Activated effector memory CD4-positive, alpha-beta T cell treated with Interleukin-2 at 50 U/mL for 16 hours (primary cell): ENCODE measurements at places on chromosomes 6 and 20.

DNA sequence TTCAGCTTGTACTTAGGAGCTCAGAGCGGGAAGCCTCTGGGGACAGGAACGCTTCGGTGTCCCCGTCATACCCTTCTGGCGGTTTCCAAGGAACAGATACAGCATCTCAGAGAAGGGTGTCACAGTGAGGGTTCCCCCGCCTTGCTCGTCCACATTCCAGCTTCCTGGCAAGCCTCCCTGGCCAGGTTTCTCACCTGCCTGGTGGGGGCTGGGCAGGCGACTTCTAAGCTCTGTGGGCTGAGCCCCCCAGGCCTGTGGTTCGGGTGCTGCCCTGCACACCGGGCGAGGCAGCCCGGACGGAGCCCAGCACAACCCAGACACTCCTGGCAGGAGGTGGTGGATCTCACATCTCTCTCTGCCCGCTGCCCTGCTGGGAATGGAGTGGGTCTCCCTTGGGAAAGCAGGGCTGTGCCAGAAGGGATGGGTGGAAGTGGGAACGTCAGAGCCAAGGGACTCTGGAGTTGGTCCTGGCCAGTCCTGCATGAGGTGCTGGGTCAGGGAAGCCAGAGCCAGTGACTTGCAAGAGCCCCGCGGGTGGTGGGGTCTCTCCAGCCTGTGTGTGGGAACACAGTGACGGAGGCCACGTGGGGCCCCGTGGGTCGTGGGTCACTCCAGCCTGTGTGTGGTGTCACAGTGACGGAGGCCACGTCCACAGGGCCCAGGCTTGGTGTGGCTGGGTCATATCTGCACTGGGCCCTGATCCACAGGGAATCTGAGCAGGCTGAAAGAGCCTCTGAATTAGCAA, 47.7 kb upstream of the SMOC2 start:
- no peak for DNase-seq

- no peak for DNase-seq
Observed at GRCh38 chr6:158969148-158969547, 30.9 kb downstream of the RSPH3 start.

GRCh38 chr6:118419448-118420394, 128.4 kb upstream of the PLN start:
- DNase-seq = no peak

DNA sequence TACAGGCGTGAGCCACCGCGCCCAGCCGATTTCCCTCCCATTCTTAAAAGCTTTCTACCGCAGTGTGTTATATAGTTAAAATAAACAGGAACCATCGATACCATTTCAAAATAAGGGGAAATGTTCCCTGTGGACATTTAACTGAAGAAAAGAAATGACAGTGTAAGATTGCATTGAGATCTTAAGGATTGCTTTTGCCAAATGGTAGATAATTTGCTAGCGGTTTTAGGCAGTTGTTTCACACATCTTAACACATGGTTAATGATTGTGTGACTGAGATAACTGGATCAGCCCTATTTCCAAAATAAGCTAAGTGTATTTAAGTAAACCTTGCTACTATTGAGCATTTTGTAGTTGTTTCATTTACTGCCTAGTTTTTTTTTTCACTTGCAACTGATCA, 15.6 kb downstream of the STX16 start:
- DNase-seq = no peak

GRCh38 chr20:53655625-53656292, 62.1 kb upstream of the ZNF217 start:
- no peak for DNase-seq

- no peak for DNase-seq
Observed at GRCh38 chr20:25738198-25738597, 41.5 kb upstream of the ZNF337 start.

DNA sequence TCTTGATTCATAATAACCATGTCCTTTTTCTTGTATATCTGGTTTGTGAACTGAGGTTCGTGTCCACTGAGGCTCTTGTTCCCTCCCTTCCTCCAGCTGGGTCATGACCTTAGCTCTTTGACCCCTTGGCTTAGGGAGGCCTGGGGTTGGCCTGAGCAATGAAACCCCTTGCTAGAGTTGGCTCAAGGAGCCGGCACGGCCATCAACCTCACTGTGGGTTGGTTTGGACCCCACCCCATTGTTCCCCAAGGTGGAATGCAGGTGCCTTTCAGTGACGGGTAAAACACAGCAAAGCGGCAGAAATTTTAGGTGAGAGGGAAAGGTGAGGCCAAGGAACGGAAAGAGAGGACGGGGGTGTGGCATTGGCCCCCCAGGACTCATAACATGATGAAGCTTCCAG, 44.5 kb upstream of the PHACTR3 start:
- no peak for DNase-seq

GRCh38 chr6:163392533-163392932, 22.0 kb upstream of the QKI start:
- no peak for DNase-seq

GRCh38 chr6:124123617-124124209, 320.0 kb downstream of the NKAIN2 start:
- DNase-seq = no peak

DNA sequence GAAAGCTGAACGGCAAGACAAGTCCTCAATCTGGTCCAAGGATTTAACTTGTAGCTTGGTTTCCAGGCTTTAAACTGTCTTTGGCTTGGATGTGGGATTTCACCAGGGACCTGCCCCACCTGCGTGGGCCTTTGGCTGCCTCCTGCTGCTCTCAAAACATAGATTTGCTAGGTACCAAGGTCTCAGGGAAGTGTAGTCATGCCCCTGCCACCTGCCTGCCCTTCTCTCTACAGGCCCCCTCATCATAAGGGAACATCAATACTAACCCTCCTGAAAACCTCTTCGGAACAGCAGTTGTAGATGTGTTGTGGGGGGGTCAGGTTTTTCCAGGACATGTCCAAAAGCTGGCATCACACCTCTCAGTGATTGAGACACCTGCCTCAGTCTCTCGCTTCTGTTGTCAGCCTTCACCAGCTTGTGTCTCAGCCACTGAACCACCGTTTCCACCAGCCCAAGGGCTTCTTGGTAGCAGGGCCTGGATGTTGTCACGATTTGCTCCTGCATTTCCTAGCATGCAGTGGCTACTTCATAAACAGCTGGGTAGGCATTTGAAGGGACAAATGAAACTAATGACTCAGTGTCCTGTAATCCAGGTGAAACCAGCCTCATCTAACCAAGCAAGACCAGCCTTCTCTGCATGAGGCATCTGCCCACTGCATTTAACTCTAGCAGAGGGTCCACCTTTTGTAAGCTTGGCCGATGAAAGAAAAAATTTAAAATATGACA, 141.6 kb upstream of the THBS2 start:
- no peak for DNase-seq

DNA sequence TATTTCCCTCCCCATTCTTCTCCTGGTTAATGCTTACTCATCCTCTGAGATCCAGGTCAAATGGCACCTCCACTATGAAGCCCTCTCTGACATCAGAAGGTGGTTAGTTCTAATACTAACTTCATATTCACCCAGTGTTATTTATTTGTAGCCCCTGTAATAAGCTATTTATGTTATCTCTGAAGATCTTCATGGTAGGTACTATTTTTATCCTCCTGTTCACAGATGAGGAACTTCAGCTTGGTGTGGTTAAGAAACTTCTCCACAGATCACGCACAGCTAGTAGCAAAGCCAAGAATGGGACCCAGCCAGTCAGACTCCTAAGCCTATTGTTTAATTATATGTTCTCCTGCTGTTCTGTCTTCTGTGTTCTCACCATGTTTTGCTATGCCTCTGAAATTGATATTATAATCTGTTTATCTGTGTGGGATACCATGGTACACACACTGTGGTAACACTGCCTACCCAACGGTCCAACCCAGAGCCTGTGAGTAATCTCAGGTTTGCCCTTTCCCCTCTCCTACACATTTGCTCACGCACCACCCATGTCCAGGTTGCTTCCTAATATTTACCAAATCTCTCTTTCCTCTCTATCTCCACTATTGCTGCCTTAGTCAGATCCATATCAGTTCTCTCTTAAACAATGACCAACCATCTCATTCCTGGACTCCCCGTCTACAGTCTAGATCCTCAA, 98.4 kb downstream of the IPCEF1 start:
- no peak for DNase-seq

DNA sequence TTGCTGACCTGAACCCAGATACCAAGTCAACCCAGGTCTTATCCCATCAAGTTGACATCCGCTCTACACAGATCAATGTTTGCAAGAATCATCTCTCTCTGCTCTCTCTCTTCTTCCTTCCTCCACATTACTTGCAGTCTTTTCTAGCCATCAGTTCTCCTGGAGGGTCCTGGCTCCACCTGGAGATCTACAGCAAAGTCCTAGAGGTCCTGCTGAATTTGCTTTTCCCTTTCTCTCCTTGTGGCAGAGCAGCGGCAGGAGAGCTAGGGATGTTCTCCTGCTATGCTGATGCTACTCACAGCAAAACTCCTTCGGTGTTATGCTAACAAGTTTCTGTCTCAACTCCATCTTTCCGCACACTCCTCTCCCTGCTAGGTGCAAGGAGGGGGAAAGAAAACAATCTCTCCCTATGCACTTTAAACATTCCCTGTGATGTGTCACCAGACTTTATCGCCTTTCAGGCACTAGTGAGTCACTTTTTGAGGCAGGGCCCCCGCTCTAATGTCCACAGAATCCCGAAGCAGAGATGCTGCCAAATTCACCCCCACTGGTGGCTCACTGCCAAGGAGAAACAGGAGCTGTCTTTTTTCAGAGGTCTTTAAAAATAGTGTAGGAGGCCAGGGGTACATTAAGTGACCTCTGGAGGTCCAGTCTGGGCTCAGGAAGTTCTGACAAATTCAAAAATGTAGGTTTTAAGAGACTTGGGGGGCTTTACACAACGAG, 62.6 kb downstream of the FAM50B start:
- DNase-seq = no peak

GRCh38 chr6:155154158-155154830, 109.5 kb upstream of the CLDN20 start:
- DNase-seq = no peak

DNA sequence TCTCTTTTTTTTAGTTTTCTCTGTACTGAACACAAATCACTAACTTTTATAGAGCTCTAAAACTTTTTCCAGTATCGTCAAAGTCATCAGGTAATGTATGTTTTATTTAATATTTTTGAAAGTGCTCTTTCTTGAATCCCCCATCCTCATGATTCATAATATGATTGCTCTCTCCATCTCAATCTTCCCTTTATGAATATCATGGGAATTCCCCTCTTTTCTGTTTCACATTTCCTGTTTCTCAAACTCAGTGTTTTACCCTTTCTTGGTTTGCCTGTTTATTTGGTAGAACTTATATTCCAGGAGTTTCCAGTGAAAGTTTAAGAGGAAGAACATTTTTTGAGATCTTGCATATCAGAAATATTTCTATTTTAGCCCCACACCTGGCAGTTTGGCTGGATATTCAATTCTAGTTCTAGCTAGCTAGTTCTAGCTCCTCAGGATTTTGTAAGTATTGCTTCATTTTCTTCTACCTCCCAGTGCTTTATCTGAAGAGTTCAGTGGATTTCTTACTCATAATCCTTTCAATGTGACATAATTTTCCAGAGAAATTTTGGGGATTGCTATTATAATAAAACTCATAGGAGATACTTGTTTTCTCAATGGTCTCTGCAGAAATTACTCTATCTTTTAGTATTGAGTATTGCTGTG, 6.1 kb upstream of the C6orf58 start:
- no peak for DNase-seq

- DNase-seq = no peak
Observed at GRCh38 chr6:30960907-30961673, 20.3 kb downstream of the MUCL3 start.

- DNase-seq = no peak
Observed at GRCh38 chr20:19549896-19550295, 208.2 kb upstream of the RIN2 start.

GRCh38 chr20:539191-539590, 4.4 kb downstream of the CSNK2A1 start:
- no peak for DNase-seq

DNA sequence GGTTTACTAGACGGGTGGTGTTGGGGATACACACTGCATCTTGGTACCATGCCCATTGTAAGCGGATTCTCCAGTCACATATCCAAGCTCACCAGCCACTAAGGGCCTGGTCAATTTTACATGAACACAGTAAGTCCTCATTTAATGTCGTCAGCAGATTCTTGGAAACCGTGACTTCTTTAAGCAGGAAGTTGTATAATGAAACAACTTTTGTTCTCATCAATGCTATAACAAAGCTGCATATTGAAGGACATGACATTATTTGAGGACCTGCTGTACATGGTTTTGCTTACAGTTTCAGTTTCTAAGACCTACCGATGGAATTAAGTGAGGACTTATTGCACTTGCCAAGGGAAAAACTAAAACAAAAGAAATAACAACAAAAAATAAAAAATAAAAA, 295.6 kb downstream of the SYNE1 start:
- no peak for DNase-seq
